ENCODE measurements at places on chromosomes 11 and 22.
A peak's percentile ranks its signal among the peaks of the same experiment; 100 is the strongest.

GRCh38 chr22:48807155-48807554 is 1020.5 kb downstream of the BRD1 start:
- DNase-seq = no peak

DNA sequence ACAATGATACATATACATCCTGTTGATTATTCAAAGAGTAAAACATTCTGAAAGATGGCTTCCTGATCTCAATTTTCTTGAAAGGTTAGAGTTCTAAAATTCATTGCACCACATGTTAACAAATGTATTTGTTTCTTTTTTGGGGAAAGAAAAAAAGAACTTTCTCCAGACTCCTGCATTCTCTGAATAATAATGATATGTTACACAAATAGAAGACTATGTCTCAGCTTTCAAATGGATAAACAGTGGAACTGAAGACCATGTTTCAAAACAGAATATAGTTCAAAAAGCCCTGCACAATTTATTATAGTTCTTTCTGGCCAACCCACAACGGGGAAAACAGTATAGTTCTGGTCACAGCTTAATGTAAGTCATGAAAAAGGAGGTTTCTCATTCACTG is 277.0 kb downstream of the SBF2 start:
- no peak for DNase-seq

- no peak for DNase-seq
Measured at GRCh38 chr11:60864856-60865513, 2.4 kb upstream of the ZP1 start.

- DNase-seq = no peak
Measured at GRCh38 chr11:67303835-67304411, 593 bp downstream of the SSH3 start.

DNA sequence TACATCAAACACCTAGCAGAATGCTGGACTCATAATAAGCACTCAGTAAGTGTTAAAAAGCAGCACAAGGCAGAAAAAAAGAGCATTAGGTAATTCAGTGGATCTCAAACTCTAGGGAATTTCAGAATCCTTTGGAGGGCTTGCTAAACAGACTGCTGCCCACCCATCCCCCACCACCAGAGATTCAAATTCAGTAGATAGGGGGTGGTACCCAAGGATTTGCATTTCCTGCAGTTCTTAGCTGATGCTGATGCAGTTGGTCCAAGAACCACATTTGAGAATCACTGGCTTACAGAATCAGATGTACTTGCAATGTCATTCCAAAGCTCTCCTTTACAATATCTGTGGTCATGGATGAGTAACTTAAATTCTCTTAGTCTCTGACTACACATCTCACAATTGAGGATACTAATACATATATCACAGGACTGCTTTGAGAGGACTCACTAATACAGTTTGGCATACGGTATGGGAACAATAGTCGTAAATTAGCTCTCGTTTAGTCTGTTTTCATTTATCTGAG is 664.5 kb downstream of the KCNA4 start:
- DNase-seq = no peak

DNA sequence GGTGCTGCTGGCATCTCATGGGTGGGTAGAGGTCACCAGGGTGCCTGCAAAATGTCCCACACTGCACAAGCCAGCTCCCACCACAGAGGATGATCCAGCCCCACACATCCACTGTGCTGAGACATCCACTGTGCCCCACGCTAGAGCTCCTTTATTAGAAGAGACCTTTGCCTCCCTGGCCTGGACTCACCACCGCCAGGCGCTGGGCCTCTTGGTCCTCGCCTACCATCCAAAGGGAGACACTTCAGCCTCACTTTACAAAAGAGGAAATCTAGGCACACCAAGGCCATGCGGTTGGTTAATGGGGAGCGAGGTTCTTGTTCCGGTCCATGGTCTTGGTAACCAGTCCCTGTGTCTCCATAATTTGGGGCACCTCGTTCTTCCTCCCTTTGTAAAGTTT is 3.4 kb upstream of the ANO1 start:
- DNase-seq = no peak

DNA sequence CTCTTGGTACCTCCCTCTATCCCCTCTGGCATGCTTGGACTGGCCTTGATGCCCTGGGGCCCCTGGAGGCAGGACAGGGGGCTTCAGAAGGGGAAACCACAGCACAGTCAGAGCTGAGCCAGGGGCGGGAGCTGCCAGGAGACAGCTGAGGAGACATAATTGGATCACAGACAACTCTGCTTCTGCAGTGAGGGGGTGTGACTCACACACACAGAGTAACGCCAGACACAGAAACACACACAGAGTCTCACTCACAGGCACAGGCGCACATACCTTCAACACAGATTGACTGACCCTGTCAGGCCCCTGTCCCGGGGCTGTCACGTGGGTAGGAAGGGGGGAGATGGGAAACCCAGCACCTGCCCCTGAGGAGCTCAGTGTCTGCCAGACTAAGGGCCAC is 20.6 kb downstream of the STARD10 start:
- no peak for DNase-seq

- DNase-seq = no peak
Measured at GRCh38 chr11:94117871-94118270, 10.8 kb upstream of the PANX1 start.

GRCh38 chr11:132289590-132290256 is 919.3 kb downstream of the NTM start:
- no peak for DNase-seq

- DNase-seq = no peak
Measured at GRCh38 chr11:127592371-127592770, 591.8 kb upstream of the KIRREL3 start.

DNA sequence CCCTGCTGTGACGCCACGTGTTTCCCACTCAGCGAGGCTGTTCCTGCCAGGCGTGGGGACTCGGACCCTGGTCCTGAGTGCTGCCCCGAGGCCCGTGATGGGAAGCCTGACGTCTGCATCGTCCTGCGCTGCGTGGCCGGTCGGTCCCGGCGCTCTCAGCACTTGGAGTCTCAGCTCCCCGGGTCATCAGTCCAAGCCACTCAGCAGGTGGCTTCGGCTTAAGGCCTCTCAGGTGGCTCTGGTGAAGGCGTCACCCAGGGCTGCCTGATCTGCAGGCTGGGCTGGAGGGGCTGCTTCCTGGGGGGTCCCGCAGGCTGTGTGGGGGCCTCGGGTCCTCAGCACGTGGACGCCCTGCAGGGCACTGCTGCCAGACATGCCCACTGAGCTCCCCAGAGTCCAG is 35.3 kb downstream of the BRSK2 start:
- DNase-seq = no peak

GRCh38 chr22:49632199-49633009 is 195.3 kb downstream of the BRD1 start:
- no peak for DNase-seq

- no peak for DNase-seq
Measured at GRCh38 chr11:120180551-120181232, 30.1 kb upstream of the OAF start.

DNA sequence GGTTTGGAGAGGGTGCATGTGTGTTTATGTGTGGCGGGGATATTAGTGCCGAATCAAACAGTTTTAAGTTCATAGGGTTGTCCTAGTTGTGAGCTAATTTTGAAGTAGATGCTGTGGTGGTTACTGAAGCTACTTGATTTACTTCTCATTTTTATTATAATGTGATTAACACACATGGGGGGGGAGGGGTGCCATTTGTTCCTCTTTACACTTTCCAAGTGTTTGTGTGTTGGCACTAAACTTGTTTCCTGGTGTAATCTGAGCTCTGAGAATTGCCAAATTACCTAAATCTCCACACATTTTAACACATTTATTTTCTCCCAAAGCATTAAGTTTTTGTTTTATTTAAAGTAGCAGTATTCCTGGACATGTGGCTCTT is 60.1 kb downstream of the ZNRF3 start:
- DNase-seq = no peak

- no peak for DNase-seq
Measured at GRCh38 chr11:119940401-119940976, 197.4 kb downstream of the TRIM29 start.

DNA sequence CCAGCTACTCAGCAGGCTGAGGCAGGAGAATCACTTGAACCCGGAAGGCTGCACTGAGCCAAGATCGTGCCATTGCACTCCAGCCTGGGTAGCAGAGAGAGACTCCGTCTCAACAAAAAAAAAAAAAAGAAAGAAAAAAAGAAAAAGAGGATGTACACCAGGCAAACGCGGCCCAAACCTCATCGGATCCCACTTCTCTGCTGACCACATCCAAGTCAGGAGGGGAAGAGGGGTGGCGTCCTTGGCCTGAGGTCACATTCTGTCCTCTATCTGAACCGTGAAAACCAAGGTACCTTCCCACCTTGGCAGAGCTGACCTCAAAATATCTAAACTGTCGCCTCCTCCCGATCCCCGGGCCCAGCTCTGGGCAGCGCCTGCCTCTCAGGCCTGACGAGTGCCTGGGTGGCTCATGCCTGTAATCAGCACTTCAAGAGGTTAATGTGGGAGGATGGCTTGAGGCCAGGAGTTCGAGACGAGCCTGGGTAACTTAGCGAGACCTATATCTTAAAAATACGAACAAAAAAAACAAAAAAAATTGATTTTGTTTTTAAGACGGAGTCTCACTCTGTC is 25.1 kb downstream of the RGL4 start:
- DNase-seq = no peak

GRCh38 chr11:34208266-34209135 is 103.1 kb downstream of the NAT10 start:
- no peak for DNase-seq

DNA sequence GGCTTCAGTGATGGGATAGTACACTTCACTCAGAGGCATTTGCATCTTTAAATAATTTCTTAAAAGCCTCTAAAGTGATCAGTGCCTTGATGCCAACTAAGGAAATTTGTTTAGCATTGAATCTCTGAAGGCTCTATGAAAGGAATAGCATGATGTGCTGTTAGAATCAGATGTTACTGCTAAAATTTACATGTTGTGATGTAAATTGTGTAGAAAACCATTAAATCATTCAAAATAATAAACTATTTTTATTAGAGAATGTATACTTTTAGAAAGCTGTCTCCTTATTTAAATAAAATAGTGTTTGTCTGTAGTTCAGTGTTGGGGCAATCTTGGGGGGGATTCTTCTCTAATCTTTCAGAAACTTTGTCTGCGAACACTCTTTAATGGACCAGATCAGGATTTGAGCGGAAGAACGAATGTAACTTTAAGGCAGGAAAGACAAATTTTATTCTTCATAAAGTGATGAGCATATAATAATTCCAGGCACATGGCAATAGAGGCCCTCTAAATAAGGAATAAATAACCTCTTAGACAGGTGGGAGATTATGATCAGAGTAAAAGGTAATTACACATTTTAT is 4.6 kb downstream of the MALAT1 start:
- no peak for DNase-seq

DNA sequence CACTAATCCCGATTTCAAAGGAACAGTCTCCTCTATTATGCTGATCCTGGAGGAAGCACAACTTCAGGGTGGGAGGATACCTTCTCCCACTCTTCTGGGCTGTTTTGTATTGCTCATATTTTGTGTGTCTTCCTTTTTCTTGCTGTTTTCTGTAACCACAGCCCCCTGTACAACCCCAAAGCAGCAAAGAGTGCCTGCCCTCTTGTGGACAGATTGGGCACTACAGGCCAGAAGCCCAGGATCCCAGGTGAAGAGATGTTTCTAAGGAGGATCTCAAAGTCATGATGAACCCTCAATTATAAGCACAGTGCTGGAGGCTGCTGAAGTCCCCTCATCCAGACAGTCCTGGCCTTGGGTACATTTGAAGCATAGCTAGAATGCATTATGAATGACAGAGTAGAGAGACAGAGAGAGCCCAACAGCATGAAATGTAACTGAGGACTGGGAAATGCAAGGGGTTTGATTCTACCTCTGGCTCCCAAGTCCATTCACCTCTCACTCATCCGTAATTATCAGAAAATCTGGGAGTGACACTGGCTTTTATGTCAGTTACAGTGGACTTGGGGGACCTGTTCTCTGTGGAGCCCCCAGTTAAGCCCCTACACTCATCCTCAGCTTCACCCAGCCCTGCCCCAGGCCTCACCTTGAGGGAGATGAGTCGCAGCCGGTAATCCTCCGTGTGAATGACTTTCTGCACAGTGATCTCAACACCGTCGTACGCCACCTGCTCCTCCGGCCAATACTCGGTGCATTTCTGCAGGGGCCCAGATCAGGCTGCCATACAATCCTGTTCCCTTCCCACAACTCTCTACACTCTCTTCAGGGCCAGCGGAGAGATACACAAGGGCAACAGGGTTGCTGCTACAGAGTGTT is 6.2 kb upstream of the IGSF22 start:
- peak; percentile 75 for DNase-seq

DNA sequence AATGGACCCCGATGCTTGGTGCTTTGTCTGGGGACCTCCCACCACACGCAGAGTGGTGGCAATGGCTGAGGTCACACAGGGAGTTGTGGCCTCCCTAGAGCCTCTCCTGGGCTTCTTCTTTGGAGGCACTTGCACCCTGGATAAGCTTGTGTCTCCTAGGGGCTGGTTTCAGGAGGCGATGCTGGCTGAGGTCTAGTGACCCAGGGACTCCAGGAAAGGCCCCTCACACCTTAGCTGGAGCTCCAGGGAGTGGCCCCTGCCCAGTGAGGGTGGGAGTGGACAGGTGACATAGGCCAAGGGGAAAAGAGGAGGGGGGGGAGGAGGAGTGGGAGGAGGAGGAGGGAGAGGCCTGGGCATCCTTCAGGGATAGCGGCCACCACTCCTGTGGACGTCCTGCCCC is 810 bp downstream of the IGLL1 start:
- no peak for DNase-seq

DNA sequence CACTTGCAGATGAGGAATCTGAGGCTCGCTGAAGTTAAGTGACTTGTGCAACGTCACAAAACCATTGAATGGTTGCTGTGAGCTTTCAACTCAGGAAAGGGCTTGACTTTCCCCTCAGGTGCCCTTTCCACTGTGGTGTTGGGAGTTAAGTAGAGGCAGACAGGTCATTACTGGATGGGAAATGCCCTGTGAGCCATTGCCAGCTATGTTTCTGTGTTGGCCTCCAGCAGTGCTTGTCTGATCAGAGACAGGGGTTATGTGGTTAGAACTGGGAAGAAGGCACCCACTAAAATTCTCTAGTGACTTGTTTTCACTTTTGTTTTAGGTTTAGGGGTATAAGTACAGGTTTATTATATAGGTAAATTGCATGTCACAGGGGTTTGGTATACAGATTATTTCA is 96.6 kb downstream of the FDX1 start:
- no peak for DNase-seq

Measured in activated CD4-positive, alpha-beta T cell treated with anti-CD3 and anti-CD28 coated beads, Interleukin-2, amount 50 U/mL, for 4 hours (primary cell).